ENCODE measurements at places on chromosomes 5 and 9.

- no peak for DNase-seq
Measured at GRCh38 chr9:131707733-131708157, 32.1 kb downstream of the RAPGEF1 start.

DNA sequence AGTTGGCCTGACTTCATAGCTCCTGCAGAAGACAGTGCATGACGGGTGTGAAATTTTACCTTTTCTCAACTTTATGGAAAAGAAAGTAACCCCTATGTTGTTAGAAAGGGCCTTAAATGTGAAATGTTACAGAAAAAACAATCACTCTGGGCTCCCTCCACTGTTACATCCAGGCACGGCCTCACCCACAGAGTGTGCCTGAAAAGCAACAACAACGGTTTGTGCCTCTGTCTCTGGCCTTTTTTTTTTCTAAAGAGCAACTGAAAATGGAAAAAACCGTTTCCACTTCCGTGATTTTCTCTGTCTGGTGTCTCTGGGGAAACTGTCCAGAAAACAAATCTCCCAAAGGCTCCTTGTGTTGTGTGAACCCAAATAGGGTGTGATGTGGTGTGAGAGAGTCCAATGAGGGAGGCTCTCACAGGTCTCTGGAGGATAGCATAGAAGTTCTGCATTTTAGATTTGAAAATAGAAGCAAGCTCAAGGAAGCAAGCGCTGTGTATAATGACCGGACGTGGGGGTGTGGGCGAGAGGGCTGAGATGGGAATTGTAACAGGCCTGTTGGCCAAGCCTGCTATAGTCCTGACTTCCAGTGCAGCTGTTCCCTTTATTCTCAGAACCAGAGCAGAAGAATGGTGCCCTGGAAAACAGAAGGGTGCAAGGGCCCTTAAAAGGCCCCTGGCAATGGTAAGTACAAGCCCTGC lies 221.8 kb upstream of the TUT7 start:
- no peak for DNase-seq

- peak; percentile 52 for DNase-seq
Measured at GRCh38 chr5:57887851-57888621, 405.4 kb upstream of the ACTBL2 start.

DNA sequence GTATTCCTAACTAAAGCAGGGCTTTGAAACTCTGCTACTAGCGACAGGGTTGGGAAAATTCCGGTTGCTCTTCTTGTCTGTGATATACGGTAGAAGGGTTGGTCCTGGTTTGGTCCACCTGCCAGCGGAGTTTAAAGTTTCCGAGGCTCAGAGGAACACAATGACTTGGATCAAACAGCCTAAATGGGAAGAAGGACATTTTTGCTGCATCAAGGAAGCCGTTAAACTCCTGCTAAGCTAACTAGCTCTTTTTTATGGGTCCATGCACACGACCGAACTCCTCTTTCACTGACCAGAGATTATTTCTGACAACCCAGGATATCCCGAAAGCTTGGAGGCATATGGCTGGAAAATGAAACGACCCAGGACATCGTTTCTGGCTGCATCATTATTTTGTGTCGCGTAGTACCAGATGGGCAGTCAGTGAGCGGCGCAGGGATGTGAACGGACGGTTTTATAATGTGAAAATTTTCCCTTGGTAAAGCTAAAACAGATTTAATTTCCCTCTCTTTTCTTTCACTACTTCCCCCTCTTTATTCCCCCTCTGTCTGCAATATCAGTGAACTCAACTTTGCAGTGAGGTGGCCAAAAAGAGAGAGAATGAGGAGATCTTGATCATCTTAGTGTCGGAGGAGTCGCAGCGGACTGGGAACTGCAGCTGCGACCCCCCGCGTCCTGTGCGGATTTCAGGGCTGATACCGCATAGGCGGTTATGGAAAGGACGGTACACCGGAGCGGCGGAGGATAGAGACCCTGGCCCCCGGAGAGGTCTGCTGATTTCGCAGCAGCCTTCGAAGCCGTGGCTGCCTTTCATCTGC lies at the start of gene LURAP1L:
TSS of gene LURAP1L (plus strand) at position 160 of the 818 bp plus-strand sequence. CDS start 696 bp downstream, outside the sequence.
- DNase-seq: peak; percentile 57

- DNase-seq: no peak
Measured at GRCh38 chr5:159224471-159224870, 15.1 kb upstream of the RNF145 start.

DNA sequence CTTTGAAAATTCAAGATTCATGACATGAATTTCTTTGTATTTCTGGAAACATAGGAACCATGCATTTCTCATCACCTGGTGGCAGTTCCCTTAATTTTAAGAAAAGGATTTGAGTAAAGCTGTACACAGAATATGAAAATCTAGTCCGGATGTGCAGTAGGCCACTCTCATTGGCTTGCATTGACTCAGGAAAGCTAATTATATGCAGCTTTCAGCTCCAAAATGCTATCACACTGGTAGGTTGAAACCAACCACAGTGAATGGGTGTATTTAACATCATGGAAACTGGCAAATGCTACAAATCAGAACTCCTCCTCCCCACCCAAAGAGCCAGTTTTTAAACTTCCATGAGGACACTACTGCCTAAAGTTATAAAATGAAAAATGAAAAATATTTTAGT lies 161.6 kb upstream of the FBXL17 start:
- DNase-seq: no peak

- no peak for DNase-seq
Measured at GRCh38 chr9:109846776-109847175, 66.8 kb downstream of the PALM2AKAP2 start.

GRCh38 chr9:95333426-95333825 lies 15.9 kb upstream of the FANCC start:
- DNase-seq: no peak

- DNase-seq: no peak
Measured at GRCh38 chr9:106104887-106105286, 410.5 kb downstream of the TMEM38B start.

GRCh38 chr9:133135146-133135745 lies 14.2 kb upstream of the RALGDS start:
- DNase-seq: peak; percentile 81

DNA sequence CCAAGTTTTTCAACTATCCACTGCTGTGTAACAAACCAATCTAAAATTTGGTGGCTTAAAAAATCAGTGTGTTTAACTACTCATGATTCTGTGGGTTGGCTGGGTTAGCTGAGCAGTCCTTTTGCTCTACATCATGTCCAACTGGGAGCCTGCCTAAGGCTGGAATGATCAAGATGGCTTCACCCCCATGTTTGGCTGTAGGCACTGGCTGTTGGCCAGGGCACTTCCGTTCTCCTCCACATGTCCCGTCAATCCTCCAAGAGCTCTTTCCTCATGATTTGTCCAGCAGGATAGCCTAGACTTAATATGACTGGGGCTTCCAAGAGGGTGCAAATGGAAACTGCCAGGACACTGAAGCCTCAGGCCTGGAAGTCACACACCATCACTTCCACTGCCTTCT lies 17.0 kb upstream of the TSSK1B start:
- no peak for DNase-seq

DNA sequence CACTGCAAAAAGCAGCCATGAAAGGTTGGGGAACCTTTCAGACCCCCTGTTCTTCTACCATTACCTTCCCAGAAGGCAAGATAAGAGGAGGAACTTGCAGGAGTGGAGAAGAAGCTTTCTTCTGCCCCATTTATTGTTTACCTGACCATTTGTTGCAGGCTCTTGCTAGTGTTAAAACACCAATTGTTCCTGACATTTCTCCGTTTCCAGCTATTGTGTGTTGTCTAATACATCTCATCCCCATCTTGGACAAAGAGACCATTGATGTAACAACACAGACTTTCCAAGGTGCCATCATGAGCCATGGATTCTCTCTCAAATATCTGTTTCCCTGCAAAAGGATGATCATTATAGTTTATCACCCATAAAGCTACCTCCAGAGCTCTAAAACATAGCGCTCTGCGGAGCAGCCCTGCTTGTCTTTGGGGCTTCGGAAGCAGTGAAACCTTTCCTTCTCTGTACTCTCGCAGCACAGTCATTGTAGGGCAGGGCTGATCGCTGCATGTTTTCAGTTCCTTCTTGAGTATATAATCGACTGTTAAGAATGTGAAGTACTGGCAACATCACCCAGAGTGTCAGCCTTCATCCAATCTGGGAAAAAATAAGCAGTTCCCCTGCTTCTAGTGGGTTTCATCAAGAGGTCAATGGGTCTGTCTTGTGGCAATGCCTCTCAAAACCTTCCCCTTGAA lies 680.0 kb downstream of the SEMA5A start:
- DNase-seq: no peak

GRCh38 chr9:35774907-35775635 lies 16.3 kb upstream of the NPR2 start:
- DNase-seq: no peak

DNA sequence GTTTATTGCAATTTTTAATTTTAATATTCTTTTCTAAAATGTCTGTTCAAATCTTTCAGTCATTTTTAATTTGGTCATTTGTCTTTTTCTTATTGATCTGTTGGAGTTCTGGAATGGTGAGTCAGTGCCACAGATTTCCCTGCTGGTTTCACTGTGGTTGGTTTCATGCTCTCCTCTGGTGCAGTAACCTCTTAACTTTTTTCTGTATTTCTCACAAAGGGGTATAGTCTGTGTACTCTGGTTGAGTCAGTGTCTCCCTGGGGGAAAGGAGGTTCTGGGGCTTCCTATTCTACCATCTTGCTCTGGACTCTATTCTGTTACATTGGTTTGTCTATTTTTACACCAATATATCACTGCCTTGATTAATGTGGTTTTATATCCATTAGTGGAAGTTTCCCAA lies 178.8 kb downstream of the CSNK1G3 start:
- DNase-seq: no peak

DNA sequence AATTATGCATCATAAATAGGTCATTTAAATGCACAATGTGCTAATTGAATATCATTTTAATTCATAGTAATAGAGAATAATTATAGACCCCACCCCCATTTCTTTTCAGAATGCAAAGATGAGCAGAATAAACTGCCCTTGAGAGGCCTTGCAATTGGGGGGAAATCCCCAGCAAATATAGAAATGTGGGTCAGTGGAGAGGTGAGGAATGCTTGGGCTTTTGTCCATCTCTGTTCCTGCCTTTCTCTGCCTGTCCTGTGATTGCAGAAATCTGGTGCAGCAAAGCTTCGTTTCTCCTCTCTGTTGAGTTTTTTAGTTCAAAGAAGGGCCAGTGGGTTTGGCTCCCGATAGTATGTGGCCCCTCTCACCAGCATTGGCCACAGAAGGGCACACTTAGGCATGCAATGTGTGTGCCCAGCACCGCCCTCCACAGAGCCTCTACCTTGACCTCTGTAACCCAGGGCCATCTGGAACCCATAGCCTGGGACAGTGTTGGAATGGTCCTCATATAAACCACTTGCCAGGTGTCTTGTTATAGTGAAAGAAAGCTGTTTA lies 164.2 kb downstream of the SEMA6A start:
- no peak for DNase-seq

DNA sequence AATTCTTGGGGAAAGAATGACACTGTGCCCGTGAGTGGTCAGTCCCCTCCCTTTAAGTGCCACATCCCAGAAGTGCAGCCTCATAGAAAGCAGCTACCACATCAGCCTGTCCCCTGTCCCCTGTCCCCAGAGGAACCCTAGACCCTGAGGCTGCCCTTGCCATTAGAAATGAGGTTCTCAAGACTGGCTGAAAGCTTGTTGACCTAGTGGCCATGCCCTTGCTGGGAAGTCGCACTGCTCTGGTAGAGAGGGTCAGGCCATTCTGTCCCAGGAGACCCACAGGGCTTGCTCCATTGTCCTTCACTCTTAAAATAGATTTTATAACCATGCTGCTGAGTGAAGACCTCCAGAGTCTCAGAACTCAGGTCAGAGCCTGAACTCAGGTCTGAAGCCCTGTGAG lies 184.5 kb downstream of the RGS3 start:
- no peak for DNase-seq

DNA sequence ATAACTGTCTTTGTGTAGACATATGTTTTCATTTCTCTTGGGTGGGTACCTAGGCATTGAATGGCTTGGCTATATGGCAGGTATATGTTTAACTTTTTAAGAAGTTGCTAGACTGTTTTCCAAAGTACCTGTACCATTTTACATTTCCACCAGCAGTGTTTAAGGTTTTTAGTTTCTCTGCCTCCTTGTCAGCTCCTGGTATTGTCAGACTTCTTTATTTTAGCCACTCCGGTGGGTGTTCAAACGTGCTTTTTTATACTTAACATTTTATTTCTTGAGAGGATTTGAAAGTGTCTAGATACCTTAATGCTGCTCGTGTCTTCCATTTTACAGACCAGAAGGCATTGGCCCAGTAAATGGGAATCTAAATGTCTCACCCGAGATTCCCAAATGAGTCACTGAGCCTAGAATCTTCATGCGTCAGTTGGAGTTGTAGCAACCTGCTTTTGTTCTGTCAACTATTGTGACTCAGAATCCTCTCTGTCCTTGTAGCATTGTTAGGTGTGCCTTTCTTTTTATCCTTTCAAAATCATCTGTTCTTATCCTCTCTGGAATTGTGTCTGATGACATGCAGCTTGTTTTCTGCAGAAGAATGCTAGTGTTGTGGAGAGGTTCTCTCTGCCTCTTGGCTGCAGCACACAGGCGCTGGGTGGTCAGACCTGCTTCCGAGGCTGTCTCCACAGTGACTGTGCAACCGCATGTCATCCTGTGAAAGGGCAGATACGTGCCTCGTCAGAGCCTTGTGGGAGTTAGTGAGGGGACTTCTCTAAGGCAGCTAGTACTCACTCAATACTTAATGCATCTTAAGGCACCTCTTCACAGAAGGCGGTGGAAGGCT lies 291.8 kb downstream of the AOPEP start:
- DNase-seq: no peak

DNA sequence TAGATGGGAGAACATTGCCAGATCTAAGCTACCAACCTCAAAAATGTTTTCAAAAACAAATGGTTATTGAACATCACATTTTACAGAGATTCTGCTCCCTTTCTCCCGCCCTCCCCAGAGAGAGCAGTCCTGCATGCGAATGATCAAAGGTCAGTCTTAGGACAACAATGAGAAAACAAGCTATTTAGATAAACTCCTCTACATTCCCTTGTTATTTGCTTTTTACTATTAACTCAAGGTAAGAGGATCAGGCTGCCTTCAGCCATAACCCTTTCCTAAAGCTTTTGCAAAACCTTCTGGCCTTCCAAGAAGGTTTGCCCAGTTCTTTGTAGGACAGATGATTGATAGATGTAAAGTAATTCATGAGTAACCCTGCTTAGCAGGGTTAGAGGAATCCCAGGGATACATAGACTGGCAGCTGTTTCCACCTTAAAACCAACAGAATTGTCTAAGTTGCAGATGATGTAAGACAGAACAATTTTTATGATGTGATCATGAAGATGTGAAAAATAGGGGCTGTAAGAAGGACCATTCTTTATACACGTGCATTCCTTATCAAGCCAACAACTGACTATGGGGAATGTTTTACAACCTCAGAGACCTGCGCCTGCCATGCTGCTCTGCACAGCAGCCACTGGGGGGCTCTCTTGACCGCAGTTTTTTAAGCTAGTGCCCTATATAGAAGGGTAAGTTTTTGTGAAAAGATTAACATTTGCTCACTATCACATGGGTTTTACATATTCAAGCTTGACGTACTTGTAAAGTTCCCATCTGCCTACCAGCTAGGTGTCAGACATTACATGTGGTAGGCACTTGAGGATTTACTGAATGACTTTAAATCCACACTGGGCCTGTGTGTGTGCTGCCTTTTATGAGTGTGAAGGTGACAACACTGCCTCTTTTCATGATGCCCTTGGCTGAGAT lies 2.3 kb upstream of the ZNF782 start:
- DNase-seq: no peak

Data from breast epithelium (tissue), 4 donors.